T1000 (cell line): ENCODE measurements at places on chromosomes 7 and 10.

- DNase-seq = no peak
These were observed 8.2 kb upstream of the AGR3 start for GRCh38 chr7:16889851-16890415.

- DNase-seq = no peak
These were observed 15.3 kb downstream of the AGBL3 start for GRCh38 chr7:135001390-135002165.

GRCh38 chr7:2720024-2720423, 32.0 kb downstream of the AMZ1 start:
- DNase-seq = no peak

GRCh38 chr10:28947171-28947570, 269.9 kb downstream of the BAMBI start:
- DNase-seq = no peak

- no peak for DNase-seq
These were observed 14.7 kb downstream of the AHR start for GRCh38 chr7:17313194-17313593.

GRCh38 chr10:18104223-18104872, 35.9 kb upstream of the CACNB2 start:
- DNase-seq = no peak

DNA sequence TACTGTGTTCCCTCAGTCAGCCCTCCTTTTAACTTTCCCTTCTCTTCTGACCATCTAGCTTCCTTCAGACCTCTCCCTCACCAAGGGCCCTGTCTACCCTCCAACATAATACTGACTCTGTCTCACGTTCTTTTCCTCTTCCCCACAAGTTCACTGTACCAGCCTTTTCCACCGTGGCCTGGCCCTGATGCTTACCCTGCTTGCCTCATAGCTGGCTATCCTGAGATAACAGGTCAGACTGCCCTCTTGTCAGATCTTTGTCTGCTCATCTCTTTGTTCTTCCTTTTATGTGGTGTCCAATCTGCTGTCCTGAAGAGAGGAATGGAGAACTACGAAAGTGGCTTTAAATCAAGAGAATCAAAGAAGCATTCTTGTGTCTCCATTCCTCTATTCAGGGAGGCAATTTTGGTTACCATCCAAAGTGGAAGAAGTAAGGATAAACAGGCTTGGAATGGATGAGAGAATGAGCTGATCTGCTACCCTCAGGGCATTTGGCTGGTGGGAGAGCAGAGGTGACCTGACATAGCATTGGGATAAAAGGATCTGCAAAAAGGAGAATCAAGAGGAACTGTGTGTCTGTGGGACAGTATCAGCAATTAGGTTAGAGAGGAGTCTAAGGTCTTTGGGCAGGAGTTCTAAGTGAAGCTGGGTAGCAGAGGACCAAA, 8.1 kb downstream of the BTAF1 start:
- no peak for DNase-seq

GRCh38 chr10:93123766-93124165, 50.1 kb downstream of the CYP26A1 start:
- DNase-seq = no peak

DNA sequence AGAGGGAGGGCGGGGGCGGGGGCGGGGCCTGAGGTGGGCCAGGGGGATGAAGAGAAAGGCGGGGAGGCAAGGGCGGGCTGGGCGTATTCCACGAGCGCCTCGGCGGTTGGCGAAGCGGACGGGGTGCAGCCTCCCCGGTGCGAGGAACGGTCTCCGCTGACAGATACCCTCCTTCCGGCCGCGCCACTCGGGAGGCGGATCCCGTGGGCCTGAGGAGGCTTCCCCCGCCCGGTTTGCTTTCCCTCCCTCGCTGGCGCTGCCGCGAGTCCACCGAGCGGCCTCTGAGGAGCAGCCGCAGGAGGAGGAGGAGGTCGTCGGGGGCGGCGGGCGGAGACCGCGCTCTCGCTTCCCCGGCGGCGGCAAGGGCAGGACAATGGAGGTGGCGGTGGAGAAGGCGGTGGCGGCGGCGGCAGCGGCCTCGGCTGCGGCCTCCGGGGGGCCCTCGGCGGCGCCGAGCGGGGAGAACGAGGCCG, at the start of gene TRIM24:
TSS of gene TRIM24 (plus strand) at position 84 of the 473 bp plus-strand sequence. CDS start at position 374, 290 bp downstream.
- DNase-seq = no peak

DNA sequence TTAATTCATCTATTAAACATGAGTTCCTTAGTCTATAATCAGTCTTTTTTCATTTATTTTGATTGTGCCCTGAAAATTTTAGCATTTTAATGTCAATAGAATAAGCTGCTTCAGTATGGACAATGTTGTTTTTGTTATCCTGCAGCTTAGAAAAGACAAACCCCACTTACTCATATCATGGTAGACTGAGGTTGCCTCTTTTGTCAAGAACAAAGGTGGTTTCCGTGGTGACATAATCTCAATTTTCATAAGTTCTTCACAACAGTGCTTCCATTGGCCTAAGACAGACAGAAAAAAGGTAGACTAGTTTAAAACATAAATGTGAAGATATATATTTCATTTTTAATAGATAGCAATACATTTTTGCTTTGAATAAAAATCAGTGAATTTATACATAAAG, 69.1 kb downstream of the RTKN2 start:
- DNase-seq = no peak

DNA sequence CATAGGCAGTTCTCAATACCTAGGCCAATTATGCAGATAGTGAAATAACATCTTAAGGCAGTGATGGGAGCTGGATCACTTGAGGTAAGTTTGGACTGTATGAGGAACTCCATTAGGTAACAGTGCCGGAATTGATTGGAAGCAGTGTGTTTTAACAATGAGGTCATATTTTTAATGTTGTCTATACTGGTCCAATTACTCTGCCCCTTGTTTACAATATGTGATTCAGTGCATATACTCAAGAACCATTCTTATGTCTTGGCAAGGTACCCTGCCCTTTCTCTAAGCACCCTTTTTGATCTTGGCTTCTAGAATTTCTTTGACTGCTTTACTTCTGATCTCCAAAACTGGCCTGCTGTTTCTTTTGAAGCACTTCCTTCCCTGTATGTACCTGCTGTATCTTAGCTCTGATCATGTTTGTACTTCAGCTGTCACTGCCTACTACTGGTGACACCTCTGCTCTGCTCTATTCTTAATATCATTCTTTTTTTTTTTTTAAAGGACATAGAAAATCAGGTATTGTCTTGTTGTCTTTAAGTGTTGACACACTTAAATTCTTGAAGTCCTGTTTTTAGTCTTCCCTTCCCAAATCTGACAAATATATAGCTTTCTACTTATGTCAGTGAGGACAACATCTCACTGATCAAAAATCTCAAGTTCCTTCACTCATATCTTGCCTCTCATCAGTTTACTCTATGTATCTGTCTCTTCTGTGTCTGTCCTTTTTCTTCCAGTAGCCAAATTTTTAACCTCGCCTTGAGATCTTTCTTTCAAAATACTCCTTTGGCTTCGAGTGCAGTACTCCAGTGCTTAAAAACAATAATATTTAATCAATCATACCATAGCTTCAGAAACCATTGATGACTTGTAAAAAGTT, 46.4 kb upstream of the RPA3 start:
- DNase-seq = no peak

GRCh38 chr10:84159076-84159685, 14.4 kb upstream of the GPR15LG start:
- no peak for DNase-seq

- no peak for DNase-seq
These were observed 3.8 kb upstream of the HECTD2 start for GRCh38 chr10:91406322-91406721.

- no peak for DNase-seq
These were observed 12.2 kb downstream of the PDZD8 start for GRCh38 chr10:117363028-117363427.

DNA sequence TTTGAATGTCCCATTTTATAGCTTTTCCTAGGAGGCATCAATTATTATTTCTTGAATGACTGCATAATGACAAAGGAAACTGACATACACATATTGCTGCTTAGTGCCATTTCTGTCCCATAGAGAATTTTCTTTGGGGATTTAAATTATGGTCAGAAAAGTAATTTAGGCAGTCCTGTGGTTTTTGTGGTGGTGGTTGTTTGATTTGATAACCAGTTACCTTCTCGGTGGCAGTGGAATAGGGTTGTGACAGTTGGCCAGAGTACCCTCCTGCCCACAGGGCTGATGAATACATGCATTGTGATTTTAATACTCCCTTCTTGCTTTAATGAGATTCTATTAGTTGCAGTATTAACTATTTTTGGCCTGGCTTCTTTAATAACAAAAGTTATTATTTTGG, 6.6 kb upstream of the SGCE start:
- no peak for DNase-seq

DNA sequence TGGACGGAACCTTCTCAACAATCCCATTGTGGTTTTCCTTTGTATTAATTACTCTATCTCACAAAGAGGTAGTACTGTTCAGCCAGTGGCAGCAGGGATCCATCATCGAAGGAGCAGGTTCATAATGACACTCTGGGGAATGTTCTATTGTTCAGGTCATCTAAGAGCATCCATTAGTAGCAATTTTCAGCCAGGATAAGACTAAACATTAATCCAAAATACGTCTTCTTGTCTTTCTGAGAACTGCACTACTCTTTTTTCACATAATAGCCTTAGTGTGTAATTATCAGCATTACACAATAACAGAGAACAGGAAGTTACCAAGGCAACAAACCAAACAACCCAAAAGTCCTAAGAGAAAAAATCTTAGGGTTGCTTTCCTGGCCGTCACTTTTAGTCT, 259.5 kb upstream of the VWC2 start:
- no peak for DNase-seq

DNA sequence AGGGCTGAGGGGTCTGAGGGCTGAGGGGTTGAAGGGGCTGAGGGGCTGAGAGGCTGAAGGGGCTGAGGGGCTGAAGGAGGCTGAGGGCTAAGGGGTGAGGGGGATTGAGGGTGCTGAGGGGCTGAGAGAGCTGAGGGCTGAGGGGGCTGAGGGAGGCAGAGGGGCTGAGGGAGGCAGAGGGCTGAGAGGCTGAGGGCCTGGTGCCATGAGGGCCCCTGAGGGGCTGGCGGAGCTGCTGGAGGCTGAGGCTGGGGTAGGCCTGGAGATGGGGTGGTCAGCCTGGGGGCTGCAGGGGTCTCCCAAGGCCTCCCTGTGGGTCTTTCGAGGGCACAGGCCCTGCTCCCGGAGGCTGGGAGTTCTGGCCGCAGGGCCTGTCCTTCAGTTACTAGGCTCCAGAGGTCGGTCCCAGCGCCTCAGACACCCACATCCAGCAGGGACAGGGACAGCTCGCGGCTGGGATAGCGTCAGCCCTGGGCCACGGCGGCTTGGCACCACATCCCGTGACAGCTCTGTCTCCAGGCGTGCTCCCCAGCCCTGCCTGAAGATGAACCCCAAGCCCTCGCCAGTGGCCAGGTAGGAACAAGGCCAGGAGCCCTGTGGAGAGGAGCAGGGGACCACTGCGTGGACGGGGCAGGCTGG, 16.9 kb downstream of the MYO1G start:
- DNase-seq = no peak

- DNase-seq = no peak
These were observed 36.2 kb upstream of the CFAP46 start for GRCh38 chr10:132978542-132978941.

DNA sequence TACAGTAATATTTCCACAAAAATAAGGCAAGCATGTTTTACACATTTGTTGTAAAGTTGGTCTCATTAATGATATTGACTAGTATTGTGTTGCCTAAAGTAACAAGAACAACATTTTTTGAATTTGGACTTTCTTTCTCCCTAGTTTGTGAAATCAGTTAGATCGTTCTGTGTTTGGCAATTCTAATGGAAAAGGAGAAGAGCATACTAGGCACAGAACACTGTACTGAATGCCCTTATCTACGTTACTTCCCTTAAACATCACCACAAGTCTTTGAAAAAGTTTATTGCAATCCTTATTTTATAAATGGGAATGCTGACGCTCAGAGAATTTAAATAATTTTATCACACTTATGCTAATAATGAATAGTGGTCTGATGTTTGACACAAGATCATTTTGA, 372.2 kb downstream of the EXOC4 start:
- no peak for DNase-seq

GRCh38 chr10:107129000-107129399, 35.5 kb downstream of the SORCS1 start:
- DNase-seq = no peak

DNA sequence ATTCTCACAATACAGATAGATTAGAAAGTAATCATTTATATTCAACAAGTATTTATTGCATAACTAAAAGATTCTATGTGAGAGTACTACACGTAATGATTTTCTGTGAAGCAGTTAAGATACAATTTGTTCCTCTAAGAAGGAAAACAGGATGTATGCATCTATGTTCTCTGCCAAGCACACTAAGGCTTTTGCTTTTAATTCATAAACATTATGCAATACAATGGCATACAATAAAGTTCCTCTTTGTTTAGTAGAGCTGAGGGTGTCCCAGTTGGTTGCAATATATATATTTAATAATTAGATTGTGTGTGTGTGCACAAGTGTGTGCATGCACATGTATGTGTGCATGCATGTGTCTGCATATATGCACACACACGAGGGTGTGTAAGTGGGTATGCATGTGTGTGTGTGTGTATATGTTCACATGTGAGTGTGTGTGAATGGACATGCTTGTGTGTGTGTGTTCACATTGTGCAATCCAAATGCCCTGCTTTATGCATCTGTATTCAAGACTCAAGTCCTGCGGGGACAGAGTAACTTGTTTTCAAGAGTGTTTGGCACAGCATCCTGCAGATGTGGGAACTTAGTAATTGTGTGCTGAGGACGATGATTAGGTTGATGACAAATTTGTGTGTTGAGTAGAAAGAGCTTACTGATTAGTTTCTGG, 481.5 kb upstream of the KLF6 start:
- DNase-seq = no peak

DNA sequence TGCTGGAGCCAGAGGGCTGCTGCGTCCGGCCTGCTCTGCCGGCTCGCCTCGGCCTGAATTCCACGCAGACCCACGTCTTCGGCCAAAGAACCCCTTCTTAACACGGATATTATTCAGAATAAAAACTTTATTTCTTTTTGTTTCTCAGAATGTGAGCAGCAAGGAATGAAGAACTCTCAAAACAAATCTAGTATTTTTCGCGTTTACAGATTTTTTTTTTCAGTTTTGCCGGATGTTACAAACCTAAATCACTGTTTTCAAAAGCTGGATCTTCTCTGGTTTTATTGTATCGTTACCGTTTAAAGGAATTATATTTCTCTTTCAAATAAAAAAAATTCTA, 4.4 kb upstream of the HOXA2 start:
- DNase-seq = no peak

DNA sequence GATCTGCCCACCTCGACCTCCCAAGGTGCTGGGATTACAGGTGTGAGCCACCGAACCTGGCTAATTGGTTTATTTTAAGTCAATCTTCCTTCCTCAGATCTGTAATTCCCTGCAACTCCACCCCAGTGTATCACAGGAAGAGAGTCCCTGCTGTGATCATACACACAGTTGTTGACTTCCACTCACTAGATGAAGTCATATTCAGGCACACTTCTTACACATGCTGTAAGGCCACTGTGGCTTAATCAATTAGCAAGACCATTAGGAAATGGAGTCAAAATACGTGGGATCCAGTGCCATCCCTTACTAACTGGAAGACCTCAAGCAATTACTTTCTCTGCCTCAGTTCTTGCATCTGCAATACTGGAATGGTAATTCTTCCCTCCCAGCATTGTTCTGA, 66.1 kb upstream of the PAX2 start:
- no peak for DNase-seq

GRCh38 chr7:2555121-2556052, at the start of gene BRAT1:
TSS of gene BRAT1 (minus strand) at chr7:2555524. CDS start at chr7:2554431, 1,093 bp downstream.
- peak; percentile 85 for DNase-seq

- no peak for DNase-seq
These were observed 210.2 kb upstream of the CTBP2 start for GRCh38 chr10:125370578-125370977.
